Stimulated activated CD8-positive, alpha-beta memory T cell treated with anti-CD3 and anti-CD28 coated beads, Interleukin-7, amount 100 ng/mL, for 4 hours (primary cell): ENCODE measurements at places on chromosomes 6 and 20.
A peak's percentile ranks its signal among the peaks of the same experiment; 100 is the strongest.

DNA sequence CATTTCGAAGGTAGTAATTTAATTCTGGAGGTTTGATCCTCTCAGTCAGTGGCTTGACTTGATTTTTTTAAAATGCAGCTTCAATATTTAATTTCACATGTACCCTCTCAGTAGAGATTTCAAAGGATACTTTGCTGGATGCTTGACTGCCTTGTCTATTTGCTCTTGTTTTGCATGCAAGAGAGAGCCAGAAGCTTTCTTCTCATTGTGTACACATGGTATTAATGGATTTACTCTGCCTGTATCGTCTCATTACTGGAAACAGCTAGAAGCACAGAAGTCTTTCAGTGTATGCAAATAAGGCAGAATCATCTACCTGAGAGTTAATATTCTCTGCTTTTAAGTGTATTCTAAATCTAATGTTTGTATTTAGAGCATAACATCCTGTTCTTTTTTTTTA is 84.3 kb upstream of the FOXO3 start:
- no peak for DNase-seq

GRCh38 chr6:31663126-31663960 is 1.5 kb downstream of the GPANK1 start:
- no peak for DNase-seq

GRCh38 chr6:293193-294174 is 1.2 kb downstream of the DUSP22 start:
- DNase-seq = peak; percentile 50

DNA sequence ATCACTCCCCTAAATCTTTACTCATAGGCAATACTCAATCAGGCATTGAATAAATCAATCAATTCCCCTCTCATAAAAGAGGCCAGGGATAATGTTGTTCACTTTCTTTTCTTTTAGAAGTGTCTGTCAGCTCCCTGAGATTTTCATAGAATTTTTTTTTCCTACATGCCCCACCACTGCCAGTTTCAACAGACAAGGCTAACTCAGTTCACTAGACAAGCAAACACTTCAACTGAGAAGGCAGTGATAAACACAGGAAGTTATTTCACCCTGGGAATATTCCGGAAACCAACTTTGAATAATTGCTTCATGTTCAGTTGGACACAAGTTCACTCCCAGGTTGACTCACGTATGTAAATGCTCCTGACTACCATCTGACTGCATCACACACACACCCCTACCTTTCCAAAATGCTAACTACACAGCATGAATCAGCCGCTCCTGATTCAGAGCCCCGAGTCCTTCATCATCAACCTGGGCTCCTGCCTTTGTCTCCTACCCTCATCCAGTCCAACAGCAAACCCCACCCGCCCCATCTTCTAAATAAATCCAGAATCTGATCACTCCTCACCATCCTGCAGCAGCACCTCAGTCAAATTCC is 143.9 kb downstream of the BCAS1 start:
- no peak for DNase-seq

GRCh38 chr20:49477200-49477599 is 5.3 kb downstream of the KCNB1 start:
- no peak for DNase-seq

DNA sequence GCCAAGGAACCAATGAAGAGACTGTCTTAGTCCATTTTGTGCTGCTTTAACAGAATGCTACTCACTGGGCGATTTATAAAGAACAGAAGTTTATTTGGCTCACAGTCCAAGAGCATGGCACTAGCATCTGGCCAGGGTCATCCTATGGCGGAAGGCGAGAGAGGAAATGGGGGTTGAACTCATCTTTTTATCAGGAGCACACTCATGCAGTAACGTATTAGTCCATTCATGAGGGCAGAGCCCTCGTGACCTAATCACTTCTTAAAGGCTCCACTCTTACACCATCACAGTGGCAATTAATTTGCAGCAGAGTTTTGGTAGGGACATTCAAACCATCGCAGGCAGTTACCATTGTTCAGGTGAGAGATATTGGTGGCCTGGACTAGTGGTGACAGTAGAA is 8.5 kb downstream of the ARFGEF2 start:
- DNase-seq = no peak

GRCh38 chr20:44979090-44979621 is 12.8 kb downstream of the STK4 start:
- DNase-seq = peak; percentile 50

- no peak for DNase-seq
Measured at GRCh38 chr6:109260126-109260525, 122.1 kb downstream of the CD164 start.

- DNase-seq = no peak
Measured at GRCh38 chr20:10074513-10074912, 39.7 kb downstream of the ANKEF1 start.

GRCh38 chr20:42857446-42857845 is 332.3 kb downstream of the PTPRT start:
- DNase-seq = no peak

DNA sequence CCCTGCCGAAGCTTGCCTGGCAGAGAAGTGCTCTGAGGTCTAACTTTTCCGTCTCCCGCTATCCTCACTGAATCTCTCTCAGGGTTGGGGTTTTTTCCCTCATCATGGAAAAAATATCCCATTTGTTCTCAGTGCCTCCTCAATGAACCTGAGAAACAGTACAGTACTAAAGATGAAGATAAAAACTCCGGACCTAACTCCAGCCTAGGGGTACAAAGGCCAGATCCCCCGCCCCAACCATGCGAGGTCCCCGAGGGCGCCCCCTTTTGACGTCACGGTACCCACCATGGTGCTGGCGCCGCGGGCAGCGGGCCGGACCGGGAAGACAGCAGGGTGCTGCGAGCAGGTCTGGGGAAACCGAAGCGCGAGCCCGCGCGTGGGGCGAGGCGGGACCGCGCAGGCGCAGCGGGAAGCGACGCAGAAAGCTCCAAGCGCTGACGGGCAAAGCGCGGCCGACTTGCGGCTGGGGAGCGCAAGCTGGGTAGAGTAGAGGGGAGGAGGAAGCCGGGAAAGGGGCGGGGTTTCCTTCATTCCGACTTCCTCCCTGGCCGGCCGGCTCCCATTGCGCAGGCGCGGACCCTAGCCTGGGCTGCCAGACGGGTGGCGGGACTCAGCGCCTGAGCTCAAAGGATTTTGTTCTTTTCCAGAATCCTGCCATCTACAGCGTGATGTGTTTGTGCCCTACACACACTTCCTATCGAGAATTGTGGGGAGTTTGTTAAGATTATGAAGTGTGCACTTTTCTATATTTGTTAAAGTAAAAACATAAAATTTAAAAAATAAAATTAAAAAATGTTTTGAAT is at the start of gene LSM2:
Gene LSM2 (minus strand): TSS at position 497 of the 803 bp plus-strand sequence. CDS start 209 bp downstream, at position 288.
- DNase-seq = peak; percentile 97

GRCh38 chr20:6590891-6591637 is 176.4 kb upstream of the BMP2 start:
- DNase-seq = no peak

- DNase-seq = no peak
Measured at GRCh38 chr6:129875610-129876520, 14.8 kb upstream of the TMEM244 start.

DNA sequence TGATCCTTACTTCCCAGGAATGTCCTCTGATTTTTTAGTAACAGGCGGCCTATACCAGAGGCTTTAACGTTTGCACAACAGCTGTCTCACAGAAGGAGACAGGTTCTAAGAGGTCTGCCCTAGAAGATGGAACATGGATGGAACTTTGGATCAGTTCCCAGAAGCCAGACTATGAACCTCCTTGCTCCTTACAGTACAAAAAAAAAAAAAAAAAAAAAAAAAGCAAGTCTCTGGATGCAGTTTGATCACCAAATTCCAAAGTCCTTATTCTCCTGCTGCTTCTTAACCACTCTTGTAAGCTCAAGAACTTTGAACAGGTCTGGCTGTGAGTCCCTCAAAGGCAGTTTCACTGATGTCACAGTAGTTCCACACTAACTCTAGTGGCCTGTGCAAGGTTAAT is 2.0 kb upstream of the TRMT11 start:
- no peak for DNase-seq

DNA sequence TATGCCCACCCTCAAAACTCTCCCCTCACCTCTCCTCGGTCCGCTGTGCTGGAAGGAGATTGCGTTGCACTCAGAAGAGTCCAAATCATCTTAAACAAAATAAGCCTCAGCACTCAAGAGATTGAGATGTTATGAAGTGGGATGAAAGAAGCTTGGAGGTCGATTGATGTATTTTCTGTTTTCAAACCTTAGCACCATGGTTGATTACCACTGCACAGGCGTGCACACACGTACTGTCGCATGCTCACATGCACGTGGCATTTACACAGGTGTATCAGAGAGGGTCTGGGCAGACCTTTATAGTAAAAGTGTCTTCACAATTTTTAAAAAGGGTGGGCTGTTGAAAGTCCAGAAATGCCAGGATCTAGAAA is 612 bp upstream of the AGPAT4 start:
- no peak for DNase-seq
